ENCODE measurements at places on chromosomes 1 and 21.

DNA sequence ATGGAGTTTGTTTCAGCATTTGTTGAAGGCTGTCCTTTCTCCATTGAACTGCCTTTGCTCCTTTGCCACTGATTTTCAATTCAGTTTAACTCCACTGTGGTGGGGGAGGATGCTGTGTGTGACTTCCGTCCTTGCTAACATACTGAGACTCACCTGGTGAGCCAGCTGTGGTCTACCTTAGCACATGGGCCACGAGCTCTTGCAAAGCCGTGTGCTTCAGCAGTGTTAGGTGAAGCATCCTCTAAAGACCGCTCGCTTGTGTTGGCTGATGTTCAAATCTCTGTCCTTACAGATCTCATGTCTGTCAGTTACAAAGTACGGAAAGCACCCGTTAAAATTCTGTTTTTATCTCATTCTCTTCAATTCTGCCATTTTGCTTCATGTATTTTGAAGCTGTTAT is 3.6 kb upstream of the SPATC1L start:
- DNase-seq, result no peak

DNA sequence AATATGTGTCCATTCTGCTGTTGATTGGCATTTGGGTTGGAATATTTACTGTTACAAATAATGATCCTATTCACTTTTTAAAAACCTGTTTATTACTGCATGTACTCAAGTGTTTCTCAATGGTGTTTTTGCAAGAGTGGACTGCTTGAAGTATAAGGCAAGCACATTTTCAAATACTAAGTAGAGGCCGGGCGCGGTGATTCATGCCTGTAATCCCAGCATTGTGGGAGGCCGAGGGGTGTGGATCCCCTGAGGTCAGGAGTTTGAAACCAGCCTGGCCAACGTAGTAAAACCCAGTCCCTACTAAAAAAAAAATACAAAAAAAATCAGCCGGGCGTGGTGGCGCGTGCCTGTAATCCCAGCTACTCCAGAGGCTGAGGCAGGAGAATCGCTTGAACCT is 276.9 kb upstream of the ADGRL4 start:
- DNase-seq, result no peak

DNA sequence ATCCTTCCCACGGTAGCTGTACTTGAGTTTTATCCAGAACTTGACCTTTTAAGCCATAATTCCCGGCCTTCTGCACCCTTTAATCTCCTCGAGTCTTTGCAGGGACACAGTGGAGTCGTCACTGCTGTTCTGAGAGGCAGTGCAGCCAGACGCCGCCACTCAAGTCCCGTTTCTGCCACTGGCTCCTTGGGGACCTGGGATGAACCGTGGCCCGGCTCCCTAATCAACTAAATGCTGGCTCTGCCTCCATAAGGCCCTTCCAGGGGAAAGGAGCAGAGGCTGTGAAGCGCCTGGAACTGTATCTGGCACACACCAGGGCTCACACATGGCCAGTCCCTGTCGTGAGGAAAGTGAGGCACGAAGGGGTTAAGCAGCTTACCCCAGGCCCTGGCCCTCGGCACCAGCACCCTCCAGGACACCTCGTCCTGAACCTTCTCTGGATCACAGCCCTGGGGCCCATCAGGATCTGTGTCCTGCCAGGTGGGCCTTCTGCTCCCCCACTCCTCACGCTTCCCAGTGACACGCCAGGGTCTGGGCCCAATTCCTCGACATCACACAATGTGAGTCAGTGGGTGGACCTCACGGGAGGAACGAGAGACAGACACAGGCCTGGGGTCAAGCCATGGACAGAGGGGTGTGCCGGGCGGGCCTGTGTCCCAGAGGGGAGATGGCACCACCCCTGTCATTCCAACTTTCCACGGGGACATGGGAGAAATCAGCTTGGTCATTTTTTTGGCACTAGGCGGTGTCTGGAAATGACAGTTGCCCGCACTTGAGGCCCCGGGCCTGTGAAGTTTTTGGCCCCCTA is 23.5 kb upstream of the C1orf174 start:
- DNase-seq, result no peak

GRCh38 chr1:48030211-48030610 is 33.0 kb upstream of the TRABD2B start:
- no peak for DNase-seq

- DNase-seq, result no peak
These were observed 48.6 kb downstream of the GNG12 start for GRCh38 chr1:67784545-67785186.

- DNase-seq, result peak; percentile 87
These were observed 20.9 kb downstream of the URB1 start for GRCh38 chr21:32371913-32372314.

GRCh38 chr1:222018041-222018440 is 276.2 kb upstream of the DUSP10 start:
- DNase-seq, result no peak

DNA sequence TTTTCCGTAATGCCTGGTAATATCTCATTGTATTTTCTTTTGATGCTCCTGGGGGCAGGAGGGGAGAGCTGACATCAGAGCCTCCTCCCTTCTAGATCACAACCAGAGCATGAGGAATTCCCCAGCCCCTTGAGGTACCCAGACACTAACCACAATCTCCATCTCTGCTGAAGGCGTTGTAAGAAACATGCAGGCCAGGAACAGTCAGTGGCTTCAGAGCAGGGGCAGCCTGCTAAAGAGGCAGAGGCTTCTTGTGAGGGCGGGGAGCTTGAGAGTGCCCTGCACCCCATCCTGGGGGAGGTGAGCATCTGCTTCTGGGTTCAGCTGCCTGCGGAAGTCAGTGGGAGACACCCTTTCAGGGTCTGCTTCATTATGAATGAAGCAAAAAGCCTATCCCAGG is 19.0 kb downstream of the MAPKAPK2 start:
- peak; percentile 68 for DNase-seq

DNA sequence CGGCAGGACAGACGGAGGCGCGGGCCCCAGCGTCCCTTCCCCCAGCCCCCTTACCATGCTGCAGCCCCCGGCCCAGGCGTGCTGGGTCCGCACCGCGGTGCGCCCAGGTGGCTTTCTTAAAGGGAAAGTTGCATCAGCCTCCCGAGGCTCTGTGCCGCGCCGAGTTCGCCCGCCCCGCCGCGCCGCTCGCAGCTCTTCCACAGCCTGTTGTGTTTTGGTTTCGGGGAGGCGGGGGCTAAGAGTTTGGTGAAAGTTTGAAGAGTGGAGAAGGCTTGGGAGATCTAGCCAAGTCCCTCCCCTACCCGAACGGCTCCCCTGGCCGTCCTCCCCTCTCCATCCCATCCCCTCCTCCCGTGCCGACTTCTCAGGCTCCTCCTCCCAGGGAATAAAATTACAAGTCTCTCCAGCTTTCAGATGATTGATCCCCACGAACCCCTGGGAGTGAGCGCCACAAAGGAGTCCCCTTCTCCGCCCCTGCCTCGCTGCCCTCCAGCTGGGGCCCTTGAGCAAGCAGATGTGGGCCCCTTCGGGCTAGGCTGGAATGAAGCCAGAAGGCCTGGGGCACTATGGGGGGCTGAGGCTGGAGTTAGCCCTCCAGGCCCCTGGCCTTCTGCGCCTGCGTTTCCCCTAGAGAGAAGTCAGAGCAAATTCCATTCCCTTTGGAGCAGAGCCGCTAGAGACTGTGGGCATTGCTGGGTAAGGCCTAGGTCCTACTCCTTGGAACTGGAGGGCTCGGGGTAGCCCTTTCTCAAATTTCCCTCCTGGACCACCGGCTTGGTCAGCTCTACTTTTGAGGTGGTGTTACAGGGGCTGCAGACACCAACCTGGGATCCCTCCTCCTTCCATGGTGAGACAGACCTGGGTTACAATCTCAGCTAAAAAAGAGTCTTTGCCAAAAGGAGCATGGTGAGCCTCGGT is at the start of gene SLC6A9:
Gene SLC6A9, minus strand, starts transcription at position 211 of the 918 bp plus-strand sequence. CDS start 7,185 bp downstream, outside the sequence.
- DNase-seq, result peak; percentile 75

DNA sequence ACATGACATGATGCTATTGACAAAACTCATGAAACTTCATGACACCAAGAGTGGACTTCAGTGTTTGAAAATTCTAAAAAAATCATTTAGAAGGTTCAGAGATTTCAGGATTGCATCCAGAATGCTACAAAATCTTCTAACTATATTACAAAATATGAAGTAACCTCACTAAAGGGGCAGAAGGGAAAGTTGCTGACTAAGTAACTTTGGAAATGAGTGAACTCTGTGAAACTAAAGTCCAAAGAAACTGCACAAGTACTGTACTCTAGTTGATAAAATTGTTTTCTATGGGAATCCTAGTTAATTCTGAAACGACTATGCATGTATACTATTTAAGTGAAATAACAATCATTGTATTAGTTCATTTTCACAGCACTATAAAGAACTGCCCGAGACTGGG is 184.4 kb downstream of the LYPLAL1 start:
- DNase-seq, result no peak

GRCh38 chr1:215360758-215361157 is 206.3 kb upstream of the KCTD3 start:
- peak; percentile 4 for DNase-seq

DNA sequence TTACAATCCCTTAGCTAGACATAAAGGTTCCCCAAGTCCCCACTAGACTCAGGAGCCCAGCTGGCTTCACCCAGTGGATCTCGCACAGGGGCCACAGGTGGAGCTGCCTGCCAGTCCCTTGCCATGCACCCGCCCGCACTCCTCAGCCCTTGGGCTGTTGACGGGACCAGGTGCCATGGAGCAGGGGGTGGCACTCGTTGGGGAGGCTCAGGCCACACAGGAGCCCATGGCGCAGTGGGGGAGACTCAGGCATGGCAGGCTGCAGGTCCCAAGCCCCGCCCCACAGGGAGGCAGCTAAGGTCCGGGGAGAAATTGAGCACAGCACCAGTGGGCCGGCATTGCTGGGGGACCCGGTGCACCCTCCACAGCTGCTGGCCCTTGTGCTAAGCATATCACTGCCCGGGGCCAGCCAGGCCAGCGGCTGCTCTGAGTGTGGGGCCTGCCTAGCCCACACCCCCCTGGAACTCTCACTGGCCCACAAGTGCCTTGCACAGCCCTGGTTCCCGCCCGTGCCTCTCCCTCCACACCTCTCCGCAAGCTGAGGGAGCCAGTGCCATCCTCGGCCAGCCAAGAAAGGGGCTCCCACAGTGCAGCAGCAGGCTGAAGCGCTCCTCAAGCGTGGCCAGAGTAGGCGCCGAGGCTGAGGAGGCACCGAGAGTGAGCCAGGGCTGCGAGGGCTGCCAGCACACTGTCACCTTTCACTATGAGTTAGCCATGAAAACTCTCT is 117.8 kb downstream of the LIPI start:
- no peak for DNase-seq

- DNase-seq, result no peak
These were observed 37.8 kb downstream of the LRRC71 start for GRCh38 chr1:156958247-156958714.

DNA sequence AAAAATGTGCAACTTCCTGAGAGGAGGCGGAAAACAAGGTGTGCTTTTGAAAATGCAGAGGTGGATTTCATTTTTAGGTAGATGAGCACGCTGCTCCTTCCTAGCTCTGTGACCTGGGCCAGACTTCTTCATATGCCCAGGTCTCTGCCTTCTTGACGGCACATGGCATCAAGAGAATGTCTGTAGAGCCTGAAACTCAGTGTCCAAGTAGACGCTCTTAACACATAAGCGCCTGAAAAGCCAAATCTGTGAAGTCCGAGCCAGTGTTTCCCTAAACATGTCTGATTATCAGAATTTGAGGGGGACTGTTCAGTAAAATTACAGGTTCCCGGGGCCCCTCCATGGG is 25.7 kb downstream of the FHAD1 start:
- DNase-seq, result no peak

GRCh38 chr1:116751146-116751545 is 3.1 kb upstream of the CD2 start:
- no peak for DNase-seq

- DNase-seq, result peak; percentile 68
These were observed 54.2 kb upstream of the PBX1 start for GRCh38 chr1:164504749-164505148.

GRCh38 chr1:157178490-157178889 is 40.3 kb upstream of the ETV3 start:
- no peak for DNase-seq

All from fibroblast of mammary gland (primary cell).